ENCODE measurements at places on chromosomes 5 and 9.

GRCh38 chr5:14821100-14821845 lies 50.3 kb downstream of the ANKH start:
- no peak for DNase-seq

DNA sequence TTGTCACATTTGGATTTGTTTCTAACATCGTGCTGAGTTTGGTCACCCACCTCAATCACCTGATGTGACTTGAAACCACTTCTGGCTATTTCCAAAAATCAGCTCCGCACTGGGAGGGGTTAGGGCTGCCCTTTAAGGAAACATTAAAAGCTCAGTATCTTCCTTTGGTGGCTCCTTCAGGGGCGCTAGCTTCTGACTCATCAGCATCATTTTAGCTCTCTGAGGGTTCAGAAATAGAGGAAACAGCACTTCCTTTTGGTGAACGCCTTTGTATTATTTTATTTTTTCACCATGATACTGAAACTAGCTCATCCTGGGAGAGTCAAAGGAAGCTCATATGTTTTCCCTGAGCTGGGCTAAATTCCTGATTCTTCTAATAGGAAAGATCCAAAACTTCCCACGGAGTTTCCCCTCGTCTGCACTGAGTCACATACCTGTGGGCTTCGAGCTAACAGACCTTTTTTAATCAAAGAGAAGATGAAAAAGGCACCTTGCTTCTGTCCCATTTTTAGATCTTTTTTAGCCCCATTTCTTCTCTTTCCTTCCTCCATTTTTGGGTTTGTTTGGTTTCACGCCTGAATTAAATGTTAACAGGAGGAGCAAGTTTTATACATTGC lies 48.2 kb downstream of the ROPN1L start:
- no peak for DNase-seq

- no peak for DNase-seq
These were observed 379.1 kb downstream of the DMRT2 start for GRCh38 chr9:1429297-1429696.

DNA sequence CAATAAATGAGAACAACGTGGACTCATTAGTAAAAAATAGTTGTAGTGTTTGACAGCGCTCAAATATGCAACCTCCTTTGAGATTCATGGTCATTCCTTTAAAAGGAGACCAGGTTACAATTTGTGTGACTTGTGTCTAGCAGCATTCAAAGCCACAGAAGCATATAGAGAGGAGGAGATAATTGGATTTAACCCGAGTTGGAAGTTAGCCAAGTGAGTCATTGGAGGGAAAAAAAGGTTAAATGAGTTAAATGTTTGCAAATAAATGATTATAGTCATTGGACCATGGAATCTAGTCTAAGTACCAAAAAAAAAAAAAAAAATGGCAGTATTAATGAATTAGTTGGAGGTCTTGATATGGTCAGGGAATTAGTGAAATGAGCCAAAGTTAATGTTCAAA lies 90.9 kb downstream of the ITGA1 start:
- DNase-seq = no peak

DNA sequence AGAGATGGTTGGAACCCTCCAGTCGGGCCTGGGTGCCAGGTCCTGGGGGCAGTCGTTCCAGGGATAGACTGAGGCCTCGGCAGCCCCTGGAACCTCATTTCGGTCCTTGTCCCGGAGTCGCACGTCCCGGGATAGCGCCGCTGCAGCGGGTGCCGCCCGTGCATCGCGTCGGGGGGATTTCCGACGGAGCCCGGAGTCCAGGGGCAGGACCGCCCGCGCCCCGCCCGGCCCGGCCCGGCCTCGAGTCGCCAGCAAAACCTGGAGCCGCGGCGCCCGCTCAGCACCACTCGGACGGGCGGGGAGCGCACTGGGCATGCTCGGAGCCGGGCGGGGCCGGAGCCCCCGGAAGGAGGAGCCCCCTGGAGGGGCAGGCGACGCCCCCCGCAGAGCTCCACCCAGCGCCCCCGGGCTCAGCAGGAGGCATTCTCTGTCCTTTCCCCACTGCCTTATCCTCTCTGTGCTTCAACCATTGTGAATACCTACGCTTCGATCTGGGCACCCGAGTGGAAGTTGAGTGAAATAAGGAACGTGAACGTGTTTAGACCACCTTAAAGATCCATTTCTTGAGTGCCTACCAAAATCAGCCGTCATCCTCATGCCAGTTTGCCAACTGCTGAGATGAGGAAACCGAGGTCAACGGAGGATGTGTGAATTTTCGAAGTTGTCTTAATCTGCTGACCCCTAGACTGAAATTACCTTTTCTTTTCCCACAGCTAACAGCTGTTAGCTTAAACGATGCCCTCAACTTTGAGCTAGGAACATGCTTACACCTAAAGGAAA lies 1.7 kb upstream of the PTPN3 start:
- no peak for DNase-seq

GRCh38 chr5:81717860-81718259 lies 33.0 kb downstream of the SSBP2 start:
- DNase-seq = no peak

DNA sequence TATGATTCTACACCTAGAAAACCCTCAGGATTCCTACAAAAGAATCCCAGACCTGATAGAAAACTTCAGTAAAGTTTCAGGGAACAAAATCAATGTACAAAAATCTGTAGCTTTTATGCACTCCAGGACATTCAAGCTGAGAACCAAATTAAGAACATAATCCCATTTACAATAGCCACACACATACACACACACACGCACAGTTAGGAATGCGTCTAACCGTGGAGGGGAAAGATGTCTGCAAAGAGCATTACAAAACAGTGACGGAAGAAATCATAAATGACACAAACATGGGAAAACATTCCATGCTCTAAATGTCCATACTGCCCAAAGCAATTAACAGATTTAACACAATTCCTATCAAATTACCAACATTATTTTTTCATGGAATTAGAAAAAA lies 51.4 kb upstream of the CAST start:
- DNase-seq = no peak

DNA sequence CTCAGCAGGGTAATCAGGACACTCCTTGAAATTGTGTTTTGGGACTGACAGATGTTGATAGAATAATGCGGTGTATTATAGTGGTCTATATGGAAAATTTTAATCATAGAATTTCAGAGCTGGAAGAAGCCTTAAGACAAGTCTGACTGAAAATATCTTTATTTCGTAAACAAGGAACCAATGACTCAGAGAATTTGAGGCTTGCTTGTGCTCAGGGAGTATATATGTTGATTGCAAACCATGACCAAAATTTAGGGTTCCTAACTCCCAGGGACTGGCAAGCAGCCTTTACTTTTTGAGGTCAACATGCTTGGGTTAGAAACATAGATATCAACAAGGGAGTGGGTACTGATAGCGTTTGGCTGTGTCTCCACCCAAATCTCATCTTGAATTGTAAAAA lies 287.2 kb downstream of the CD180 start:
- DNase-seq = no peak

- DNase-seq = no peak
These were observed 176.6 kb downstream of the CACNA1B start for GRCh38 chr9:138053996-138054752.

GRCh38 chr5:9174446-9174845 lies 371.4 kb downstream of the SEMA5A start:
- DNase-seq = no peak

- no peak for DNase-seq
These were observed 45.3 kb upstream of the NKD2 start for GRCh38 chr5:963310-963672.

- no peak for DNase-seq
These were observed 598 bp upstream of the TMED7 start for GRCh38 chr5:115626445-115626823.

GRCh38 chr5:177494346-177495195 lies 2.8 kb downstream of the PDLIM7 start:
- DNase-seq = no peak

DNA sequence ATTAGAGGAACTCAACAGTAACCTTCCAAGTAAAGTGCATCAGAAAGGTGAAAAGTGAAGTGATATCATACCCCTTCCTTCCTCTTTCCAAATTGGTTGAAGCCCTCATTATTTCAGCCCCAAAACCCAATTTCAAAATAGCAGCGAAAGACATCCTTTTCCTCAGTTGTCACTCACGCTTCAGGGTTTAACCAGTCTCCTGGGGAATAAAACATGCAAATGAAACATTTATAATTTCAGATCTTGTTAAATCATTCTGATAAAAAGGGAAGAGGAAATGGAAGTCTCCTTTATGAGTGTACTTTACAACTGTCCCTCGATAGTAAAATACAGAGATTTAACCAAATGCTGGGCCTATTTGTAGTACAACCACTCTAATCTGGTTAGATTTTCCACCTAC lies 22.5 kb downstream of the TRPM6 start:
- DNase-seq = no peak

- no peak for DNase-seq
These were observed 58.0 kb upstream of the RPL26L1 start for GRCh38 chr5:172901012-172901780.

- no peak for DNase-seq
These were observed 109.0 kb upstream of the ATP10B start for GRCh38 chr5:160961038-160961437.

DNA sequence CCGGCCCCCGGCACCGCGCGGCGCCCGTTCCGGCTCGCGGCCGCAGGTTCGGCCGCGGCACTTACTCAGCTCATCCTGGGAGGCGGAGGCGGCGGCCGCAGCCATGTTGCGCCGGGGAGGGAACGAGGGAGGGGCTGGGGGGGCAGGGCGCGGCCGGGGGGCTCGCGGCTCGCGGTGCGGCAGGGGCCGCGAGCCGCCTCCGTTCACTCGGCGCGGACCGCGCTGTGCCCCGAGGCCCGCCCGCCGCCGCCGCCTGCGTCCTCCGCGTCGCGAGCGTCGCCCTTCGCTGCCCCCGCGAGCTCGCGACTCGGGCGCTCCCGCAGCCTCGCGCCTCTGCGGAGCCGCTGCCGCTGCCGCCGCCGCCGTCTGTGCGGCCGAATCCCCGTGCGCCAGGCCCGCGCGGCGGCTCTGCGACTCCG lies 735 bp downstream of the ECPAS start:
- DNase-seq = no peak

- no peak for DNase-seq
These were observed 1.6 kb downstream of the ELL2 start for GRCh38 chr5:95959888-95960666.

GRCh38 chr5:39208471-39208870 lies 10.9 kb downstream of the FYB1 start:
- DNase-seq = no peak

DNA sequence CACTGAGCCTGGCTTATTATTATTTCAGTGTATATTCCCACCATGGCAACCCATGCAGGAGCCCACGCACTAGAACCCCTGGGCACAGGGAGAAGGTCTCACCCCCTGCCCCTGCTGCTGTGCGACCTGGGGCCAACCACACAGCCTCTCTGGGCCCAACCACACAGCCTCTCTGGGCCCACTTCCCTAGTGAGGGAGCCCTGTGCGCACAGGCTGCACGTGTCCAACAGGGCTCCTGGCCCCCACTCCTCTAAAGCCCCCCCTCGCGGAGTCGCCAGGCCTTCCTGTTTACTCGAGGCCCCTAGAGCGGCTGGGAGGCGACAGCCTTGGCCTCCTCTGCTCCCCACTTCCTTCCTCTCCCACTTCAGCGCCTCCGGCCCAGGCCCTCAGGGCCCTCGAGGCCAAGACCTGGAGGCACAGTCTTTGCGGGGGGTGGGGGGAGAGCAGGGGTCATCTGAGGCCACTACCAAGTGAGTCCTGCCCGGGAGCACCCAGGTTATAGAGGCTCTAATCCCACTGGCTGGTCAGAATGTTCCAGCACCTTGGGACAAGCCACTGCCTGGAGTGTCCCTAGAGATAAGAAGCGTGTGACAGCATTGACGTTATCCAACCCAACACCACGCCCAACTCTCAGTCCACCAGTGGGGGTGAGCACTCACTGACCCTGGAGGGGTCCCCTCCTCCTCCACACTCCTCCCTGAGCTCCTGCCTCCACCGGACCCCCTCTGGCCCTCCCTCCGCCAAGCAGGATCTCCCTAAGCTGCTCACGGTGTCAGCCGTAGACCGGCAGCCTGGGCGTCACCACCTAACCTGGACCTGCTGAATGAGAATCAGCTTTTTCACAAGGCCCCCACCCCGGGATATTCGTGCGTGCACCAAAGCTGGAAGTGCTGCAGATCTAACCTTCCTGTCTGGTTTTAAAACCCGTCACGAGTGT lies 7.9 kb upstream of the ENG start:
- DNase-seq = no peak

GRCh38 chr5:72355706-72356299 lies 35.6 kb downstream of the PTCD2 start:
- no peak for DNase-seq

DNA sequence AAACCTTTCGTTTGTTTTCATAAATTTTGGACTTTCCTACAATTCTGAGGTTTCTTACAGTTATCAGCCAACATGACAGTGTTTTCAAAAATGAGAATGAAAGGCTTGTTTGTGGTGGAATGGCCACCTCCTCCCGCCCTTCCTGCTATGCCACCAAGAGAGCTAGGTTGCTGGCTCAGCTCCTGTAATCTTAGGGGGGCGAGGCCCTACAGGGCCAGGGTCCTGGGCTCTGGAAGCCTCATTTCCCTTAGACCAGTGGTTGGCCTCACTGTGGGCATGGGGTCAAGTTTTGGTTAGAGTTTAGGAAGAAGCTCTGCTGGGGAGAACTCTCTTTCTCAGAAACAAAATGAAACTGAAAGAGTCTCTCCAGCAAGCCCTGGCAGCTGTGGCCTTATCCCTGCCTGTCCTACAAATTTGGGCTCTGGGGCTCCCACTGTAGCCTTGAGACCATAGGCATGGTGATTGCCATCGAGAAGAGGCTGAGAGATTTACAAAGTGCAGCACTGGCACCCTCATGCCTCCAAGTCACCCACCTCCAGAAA lies 66.2 kb downstream of the IRX1 start:
- DNase-seq = no peak

- no peak for DNase-seq
These were observed 20.4 kb upstream of the NTNG2 start for GRCh38 chr9:132141344-132141947.

DNA sequence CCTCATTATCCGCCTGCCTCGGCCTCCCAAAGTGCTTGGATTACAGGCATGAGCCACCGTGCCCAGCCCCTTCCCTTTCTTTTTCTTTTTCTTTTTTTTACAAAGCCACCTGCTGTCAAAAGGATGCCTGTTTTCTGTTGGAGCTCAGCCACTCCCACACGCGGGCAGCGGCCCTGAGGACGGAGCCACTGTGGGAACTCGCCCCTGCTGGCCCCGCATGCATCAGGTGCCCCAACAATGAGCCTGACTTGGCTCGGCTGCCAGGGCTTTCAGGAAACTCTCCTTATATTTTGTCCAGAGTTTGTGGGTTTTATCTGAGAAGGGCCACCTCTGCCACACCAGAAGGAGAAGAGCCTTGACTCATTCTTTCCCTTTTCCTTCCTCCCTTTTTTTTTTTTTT lies 37.1 kb upstream of the LRRC14B start:
- no peak for DNase-seq

DNA sequence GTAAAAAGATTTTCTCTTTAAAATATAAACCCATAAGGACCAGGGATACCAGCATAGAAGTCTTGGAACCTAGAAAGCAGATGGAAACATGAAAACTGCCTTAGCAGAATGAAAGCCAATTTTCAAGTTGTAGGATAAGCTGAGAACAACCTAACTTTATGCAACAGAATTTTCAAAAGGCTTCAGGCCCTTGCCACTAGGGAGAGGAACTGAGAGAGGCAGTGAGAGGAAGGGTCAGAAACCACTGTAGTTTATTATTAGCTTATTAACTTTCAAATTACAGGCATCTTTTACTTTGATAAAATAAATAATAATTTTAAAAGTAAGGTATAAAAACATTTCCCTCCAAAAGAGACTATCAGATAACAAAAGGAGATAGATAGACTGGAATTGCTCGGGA lies 33.4 kb downstream of the FAM81B start:
- no peak for DNase-seq

Measured in stimulated activated CD4-positive, alpha-beta T cell treated with anti-CD3 and anti-CD28 coated beads, Interleukin-1b, Interleukin-23, amount 100 ng/mL, for 1 hour (primary cell).